ENCODE measurements at places on chromosomes 7 and 10. TPM values are rescaled to one million over a fixed set of nuclear protein-coding genes. Genes with fewer than 3 reads are reported as not detected.

DNA sequence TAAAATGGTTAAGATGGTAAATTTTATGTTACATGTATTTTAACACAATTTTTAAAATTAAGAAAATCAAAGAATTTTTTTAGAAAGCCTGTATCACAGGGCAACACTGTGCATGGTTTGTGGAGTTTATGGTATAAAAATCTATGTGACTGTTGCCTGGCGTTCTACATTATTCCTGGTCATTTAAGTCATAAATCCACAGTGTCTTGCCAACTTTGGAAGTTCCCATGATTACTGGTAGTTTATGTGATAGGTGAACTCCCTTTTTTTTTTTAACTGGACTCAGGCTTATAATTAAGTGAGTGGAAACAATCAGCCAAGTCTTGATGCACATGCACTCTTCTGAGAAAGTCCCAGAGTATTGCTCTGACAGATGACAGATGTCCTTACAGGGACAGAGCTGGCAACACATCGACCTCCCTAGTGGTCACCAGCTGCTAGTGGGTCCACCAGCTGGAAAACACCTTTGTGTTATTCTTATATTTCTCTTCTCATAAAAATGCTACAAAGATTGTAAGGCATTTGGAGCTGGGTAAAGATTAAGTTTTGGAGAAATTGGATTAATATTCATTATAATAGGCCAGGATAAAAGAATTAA lies 8.8 kb upstream of the STN1 start:
- H3K4me3 ChIP-seq: no peak overlapping the region
- H3K27ac ChIP-seq: no peak overlapping the region
- no peaks in the 10 kb centered on the region for H3K4me1 ChIP-seq

GRCh38 chr7:38833329-38833728 lies 75.7 kb downstream of the VPS41 start:
- H3K4me1 ChIP-seq: peaks cover 3% of the 10 kb centered on the region
- no peaks in the 10 kb centered on the region for H3K27me3 ChIP-seq
- no peak overlapping the region for H3K4me3 ChIP-seq
- peaks cover 11% of the 10 kb centered on the region for H3K36me3 ChIP-seq

DNA sequence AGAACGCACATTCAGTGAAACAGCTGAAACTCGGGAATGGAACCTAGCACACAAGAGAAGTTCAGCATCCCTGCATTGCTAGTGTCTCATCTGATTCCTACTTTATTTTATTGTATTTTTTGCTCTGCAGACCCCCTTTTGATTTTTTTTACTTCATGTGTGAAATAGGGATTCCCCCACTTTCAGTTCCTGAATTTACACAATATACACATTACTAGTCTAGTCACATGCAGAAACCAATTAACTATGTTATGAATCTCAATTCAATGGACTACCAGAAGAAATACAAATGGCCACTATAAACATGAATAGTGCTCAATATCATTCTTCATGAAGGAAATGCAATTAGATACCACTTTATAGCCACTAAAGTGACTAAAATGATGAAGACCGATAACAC lies 386.1 kb upstream of the COBL start:
- H3K4me3 ChIP-seq: no peak overlapping the region
- H3K27ac ChIP-seq: no peak overlapping the region
- H3K4me1 ChIP-seq: no peaks in the 10 kb centered on the region
- H3K27me3 ChIP-seq: no peaks in the 10 kb centered on the region

DNA sequence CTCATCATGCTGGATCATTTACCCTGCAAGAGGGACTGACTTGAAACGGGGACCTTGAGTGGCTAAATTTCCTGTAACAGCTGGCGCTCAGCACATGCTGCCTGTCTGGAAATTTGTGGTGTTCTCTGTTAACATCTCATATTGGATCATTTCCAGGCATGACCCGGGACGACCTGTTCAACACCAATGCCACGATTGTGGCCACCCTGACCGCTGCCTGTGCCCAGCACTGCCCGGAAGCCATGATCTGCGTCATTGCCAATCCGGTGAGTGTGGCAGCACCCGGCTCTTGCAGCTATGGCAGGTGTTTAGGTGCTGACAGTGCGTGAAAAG lies 9.9 kb downstream of the MDH2 start:
- DNase-seq: no peak
- H3K4me1 ChIP-seq: peaks cover 5% of the 10 kb centered on the region
- H3K36me3 ChIP-seq: peaks cover 14% of the 10 kb centered on the region
- H3K27me3 ChIP-seq: no peaks in the 10 kb centered on the region

DNA sequence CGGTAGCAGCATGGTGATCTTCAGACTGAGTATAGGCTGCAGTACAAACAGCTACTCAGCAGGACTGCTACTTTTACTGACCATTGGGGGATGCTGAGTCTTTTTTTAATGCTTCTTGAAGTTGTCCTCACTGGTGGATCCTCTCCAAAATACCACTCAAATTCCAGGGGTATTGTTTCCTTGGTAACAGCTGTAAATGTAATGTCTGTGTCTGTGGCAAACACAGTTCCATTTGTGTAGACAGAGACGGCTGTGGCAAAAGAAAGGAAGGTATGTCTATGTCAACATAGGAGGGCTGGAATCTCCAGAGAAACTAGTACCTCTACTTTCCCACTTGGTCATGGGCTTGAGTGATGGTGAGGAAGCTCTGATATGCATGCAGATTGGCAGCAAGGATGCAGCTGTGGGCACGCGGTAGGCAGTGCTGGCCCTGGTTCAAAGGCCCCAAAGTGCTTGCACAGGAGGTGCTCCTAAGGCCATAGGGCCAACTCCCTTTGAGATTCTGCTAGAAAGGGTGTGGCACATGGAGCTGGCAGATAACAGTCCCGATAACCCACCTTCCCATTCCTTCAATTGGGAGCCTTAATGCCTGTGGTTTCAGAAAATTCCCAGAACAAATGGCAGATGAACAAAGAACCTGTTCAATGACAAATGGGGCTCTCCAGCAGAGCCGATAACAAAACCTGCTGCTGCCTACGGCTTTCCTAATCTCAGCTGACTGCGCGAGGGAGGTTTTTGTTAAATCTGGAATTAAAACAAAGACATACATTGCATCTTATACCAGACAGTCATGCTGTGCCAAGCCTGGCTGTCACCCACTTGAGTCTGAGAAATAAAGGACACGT lies 43.0 kb downstream of the PKD1L1 start:
- H3K27ac ChIP-seq: no peak overlapping the region
- H3K36me3 ChIP-seq: no peaks in the 10 kb centered on the region
- H3K4me3 ChIP-seq: no peak overlapping the region
- no peaks in the 10 kb centered on the region for H3K27me3 ChIP-seq
- DNase-seq: no peak

The PAPOLB gene
- total RNA-seq: not detected

The NPY4R gene
- total RNA-seq: not detected
